ENCODE measurements at places on chromosomes 6 and 20. TPM values are rescaled to one million over a fixed set of nuclear protein-coding genes. Genes with fewer than 3 reads are reported as not detected.

Gene ZKSCAN3
- 1.9 TPM for total RNA-seq

Gene GPLD1
- 0.45 TPM for total RNA-seq

Gene B4GALT5
- total RNA-seq, result 57.9 TPM

Gene HLA-G
- total RNA-seq, result not detected

Gene RAMACL
- 0.09 TPM for total RNA-seq

Gene CTCFL
- total RNA-seq, result 0.04 TPM

Gene E2F1
- total RNA-seq, result 21.6 TPM

Gene FGD2
- not detected for total RNA-seq

Gene BACH2
- 0.67 TPM for total RNA-seq

Gene SH3BGRL2
- 0.32 TPM for total RNA-seq

Gene HEY2
- not detected for total RNA-seq

Gene LGSN
- 1.9 TPM for total RNA-seq

Data from A549 treated with dexamethasone at 1 μM for 4 hours (cell line).